ENCODE measurements at places on chromosomes 1 and 21.

DNA sequence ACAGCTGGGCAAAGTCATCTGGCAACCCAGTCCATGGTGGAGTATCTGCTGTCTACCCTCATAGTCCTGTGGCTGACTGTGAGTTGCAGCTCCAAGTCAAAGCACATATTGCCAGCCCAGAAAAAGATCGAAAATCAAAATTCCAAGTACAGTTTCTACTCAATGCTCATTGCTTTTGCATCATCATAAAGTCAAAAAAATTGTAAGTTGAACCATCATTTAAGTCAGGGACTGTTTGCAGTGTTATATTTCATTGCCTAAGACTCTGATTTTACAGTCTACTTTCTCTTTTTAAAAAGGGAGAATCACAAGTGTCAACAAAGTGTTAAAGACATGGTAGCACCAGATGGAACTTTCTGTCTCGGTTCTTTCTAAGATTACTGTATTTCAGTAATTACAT lies 22.7 kb upstream of the MAN1C1 start:
- DNase-seq, result no peak

GRCh38 chr1:13539683-13540082 lies 25.9 kb upstream of the LRRC38 start:
- no peak for DNase-seq

DNA sequence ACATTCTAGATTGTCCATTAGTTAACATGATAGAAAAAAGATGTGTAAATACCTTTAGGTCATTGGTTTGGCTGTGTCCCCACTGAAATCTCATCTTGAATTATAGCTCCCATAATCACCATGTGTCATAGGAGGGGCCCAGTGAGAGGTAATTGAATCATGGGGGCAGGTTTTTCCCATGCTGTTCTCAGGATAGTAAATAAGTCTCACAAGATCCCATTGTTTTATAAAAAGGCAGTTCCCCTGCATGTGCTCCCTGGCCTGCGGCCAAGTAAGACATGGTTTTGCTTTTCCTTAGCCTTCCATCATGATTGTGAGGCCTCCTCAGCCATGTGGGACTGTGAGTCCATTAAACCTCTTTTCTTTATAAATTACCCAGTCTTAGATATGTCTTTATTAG lies 32.5 kb upstream of the SLC44A5 start:
- DNase-seq, result peak; percentile 9

DNA sequence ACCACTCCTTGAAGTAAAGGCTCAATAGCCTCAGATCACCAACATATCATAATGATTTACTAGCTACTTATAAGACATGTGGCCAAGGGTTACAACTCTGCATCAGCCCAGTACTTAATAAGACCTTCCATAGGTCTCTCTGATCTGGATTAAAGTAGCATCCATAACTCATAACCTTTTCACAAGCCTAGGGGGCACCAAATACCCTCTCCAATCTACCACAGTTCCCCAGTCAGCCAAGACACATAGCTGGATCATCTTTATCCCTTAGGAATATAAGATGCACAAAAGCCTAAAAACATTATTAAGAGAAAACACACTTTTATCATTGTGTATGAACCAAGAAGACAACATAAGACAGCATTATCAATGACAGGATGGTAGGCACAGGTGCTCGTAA lies 22.1 kb downstream of the SSX2IP start:
- DNase-seq, result no peak

DNA sequence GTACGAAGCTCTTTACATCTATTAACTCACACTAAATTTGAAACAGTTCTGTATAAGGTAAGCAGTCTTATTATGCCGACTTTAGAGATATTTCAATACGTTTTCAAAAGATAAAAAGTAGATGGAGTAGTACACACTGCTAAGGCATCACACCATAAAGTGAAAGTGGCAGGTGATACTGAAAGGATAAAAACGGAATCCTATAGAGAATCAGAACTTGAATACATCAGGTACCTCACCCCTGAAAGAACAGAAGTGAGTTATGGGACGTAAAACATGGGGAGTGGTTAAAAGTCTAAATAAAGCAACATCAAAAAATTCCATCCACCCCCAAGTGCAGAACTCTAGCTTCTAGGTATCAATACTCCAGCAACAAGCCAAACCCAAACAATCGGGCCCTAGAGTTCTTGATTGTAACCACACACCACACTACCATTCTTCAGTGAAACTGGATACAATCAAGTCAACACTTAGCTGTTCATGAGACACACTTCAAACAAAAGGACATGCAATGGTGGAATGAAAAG lies 142.6 kb downstream of the SMYD3 start:
- no peak for DNase-seq

DNA sequence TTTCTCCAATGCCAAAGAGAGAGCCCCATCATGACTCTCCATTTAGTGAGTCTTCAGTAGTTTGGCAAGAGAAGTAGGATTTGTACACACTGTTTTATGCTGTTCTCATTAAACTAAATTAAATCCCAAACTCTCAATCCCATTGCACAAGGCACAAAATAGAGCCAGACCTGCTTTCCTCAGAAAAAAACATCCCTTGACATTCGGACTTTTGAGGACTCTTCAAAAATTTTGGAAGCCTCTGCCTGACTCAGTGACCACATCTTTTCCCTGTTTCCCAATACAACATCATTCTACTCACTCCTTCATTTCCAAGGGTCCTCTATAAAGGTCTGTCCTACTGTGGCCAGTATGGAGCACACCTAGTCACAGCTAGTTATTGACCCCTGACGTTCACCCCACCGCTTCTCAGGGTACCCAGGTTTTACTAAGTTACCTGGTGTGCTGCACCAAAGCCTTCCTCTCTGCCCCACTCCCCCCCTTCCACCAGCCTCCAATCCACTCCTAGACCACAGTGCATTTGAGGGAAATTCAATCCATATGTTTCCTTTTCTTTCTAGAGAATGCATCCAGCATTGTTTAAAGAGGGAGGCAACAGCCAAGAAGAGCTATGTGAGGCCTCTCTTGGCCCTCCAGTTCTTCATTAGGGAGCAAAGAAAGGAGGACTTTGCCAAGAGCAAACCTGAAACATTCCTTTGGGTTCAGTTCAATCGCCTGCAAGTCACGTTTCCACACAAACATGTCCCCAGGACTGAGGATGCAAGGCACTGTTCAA lies 428.7 kb downstream of the PLPP3 start:
- no peak for DNase-seq

DNA sequence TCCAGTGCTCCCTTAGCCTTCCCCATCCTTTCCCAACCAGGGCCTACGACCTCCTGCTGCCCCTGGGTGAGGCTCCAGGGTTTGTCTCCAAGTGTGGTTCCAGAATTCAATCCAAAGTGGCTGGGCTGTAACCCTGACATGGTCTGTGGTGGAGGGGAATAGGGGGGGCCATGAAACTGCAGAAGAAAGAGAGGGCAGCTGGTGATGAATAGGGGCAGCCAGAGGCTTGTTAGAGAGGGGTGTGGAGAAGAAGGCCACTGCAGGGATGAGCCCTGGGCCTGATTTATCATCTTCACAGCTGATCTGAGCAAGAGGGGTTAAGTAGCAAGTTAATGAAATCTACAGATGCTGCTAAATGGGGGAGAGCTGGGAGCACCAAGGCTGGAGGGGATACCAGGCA lies 12.9 kb upstream of the ERI3 start:
- DNase-seq, result no peak

DNA sequence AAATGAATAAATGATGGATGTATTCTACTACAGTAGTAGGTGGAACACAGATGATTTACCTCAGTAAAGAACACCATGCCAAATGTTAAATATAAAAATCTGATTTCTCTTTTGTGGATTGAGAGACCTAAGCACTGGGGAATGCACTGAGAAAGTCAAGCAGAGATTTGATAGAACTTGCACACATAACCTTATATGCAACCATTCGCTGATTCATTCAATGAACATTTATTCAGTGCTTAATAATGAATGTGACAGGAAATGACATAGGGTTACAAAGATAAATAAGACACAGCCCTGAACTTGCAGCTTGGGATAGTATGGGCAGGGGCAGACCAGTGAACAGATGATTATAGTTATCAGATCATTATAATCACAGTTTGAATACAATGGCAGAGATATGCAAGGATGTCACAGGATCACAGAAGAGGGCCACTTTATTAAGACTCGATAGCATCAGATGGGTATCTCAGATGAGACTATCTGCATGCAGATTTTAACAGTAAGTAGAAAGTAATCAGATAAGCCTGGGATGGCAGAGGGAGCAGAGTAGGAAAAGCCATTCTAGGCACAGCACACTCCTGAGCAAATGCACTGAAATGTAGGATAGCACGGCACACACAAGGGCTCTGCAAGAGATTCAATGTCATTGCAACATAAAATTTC lies 169.4 kb downstream of the ASTN1 start:
- no peak for DNase-seq

DNA sequence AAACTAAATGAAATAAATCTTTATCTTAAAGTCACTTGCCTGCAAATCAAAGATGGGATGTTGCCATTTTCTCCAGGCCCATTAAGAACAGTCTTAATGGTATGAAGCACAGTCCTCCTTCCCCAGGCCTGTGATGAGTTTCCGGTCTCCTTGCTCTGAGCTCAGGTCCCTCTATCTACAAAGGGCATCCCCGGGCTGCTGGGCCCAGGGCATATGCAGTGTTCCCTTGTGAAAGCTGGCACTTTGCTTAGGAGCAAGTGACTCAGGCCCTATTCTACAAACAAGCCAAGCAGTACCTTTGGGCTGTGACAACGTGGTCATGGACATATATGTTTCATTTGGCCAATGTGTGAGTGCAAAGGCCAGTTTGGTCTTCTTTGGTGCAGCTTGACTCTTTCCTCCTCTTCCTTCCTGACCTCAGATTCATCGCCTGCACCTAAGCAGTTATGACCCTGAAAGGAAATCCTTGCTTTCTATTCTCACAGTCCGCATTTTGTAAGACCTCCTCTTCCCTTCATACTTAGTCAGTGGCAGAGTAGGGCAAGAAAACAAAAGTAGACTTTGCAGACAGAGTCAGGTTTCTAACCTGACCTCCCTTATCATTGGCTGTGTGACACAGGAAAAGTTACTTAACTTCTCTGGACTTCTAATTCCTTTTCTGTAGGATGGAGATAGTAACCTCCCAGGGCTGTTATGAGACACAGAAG lies 109.5 kb downstream of the ERG start:
- DNase-seq, result no peak

- no peak for DNase-seq
These were observed 77.8 kb upstream of the CD55 start for GRCh38 chr1:207243442-207244408.

DNA sequence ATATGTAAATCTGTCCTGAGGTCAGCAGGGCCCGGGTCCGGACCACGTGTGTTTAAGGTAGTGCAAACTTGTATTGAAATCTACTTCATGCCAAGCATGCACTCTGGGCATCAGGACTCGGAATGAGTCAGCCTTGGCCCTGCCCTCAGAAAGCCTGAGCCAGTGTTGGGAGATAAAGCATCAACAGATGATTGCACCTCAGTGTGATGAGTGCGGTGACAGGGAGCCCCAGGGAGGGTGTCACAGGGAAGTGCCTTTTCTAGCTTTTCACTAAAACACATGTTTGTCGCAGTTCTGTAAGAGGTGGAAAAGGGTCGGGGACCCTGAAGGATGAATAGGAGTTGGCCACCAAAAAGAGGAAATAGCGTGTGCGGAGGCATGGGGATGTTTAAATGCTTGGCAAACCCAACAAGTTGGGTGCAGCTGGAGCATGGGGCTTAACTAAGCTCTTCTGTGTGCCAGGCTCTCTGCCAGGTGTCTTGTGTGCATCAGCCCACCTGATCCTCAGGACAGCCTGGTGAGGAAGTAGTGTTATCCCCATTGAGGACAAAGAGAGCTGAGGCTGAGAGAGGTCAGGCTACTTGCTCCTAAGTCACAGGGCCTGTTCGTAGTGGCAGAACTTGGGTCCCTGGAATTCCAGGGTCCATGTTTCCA lies 48.2 kb upstream of the EPB41 start:
- peak; percentile 23 for DNase-seq

GRCh38 chr1:167528057-167528728 lies 9.9 kb upstream of the CD247 start:
- DNase-seq, result no peak

- peak; percentile 16 for DNase-seq
These were observed 188.4 kb upstream of the DMRTA2 start for GRCh38 chr1:50611675-50612074.

DNA sequence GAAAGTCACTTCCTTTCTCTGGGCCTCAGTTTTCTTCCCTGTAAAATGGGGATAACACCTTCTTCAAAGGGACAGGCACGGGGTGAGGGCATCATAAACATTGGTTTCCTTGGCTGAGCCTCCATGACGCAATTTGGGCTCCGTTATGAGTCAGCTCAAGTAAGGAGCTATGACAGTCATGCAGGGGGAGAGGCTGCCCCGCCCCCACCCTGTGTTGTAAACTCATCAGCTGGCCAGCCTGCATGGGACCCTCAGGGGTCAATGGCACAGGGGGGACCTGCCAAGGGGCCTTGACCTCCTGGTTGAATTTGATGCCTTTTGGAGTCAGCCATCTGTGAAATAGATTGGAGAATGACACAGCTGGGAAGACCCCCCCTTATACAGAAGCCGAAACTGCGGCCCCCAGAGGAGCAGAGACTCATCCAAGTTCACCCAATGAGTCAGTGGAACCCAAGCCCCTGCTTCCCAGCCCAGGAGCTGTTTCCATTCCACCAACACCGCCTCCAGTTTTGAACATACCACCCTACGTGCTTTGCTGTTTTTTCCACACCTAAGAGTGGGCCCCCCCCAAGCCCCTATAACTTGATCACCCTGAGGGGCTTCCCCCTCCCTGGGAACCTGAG lies 36.8 kb upstream of the RUNX3 start:
- peak; percentile 68 for DNase-seq

GRCh38 chr1:188261849-188262248 lies 1433.1 kb downstream of the PLA2G4A start:
- no peak for DNase-seq

- DNase-seq, result no peak
These were observed 342.4 kb downstream of the VAV3 start for GRCh38 chr1:107622535-107622934.

DNA sequence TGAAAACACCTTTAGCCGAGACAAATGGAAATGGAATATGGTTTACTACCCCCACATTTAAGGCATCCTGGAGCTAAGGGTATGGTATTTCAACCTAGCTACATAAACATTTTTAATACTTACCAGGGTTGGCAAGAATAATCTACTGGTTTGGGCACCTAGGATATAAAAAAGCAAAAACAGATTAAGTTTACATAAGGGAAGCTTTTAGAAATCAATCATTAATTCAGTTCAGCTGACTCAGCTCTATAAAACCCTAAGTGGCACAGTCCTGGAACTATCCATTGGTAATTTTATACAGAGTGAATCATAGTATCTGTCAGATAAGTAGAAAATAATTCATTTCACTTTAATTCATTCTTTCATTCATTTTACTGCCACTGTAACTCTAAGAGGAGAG lies 355.2 kb downstream of the VAV3 start:
- no peak for DNase-seq

- no peak for DNase-seq
These were observed 922.4 kb upstream of the ADGRL4 start for GRCh38 chr1:79928901-79929300.

DNA sequence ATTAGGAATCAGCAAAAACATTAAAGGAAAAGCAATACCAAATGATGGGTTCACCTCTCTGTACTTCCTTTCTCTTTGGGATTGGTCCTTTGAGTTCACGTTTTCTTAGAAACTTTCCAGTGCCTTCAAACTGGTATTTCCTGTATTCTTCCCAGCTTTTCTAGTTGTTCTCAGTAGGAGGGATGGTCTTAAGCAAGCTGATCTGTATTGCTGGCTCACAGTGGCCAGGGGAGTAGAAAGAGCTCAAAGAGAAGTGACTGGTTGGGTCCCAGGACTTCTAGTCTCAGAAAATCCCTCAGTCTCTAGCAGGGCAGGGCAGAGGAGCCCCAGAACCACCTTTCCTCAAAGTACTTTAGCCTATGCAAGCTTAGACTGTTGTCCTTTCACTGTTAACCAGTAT lies 10.1 kb upstream of the USP24 start:
- no peak for DNase-seq
